ENCODE measurements at places on chromosomes 2 and 18.

- DNase-seq = peak; percentile 23
Measured at GRCh38 chr2:206011795-206012194, 74.2 kb downstream of the INO80D start.

DNA sequence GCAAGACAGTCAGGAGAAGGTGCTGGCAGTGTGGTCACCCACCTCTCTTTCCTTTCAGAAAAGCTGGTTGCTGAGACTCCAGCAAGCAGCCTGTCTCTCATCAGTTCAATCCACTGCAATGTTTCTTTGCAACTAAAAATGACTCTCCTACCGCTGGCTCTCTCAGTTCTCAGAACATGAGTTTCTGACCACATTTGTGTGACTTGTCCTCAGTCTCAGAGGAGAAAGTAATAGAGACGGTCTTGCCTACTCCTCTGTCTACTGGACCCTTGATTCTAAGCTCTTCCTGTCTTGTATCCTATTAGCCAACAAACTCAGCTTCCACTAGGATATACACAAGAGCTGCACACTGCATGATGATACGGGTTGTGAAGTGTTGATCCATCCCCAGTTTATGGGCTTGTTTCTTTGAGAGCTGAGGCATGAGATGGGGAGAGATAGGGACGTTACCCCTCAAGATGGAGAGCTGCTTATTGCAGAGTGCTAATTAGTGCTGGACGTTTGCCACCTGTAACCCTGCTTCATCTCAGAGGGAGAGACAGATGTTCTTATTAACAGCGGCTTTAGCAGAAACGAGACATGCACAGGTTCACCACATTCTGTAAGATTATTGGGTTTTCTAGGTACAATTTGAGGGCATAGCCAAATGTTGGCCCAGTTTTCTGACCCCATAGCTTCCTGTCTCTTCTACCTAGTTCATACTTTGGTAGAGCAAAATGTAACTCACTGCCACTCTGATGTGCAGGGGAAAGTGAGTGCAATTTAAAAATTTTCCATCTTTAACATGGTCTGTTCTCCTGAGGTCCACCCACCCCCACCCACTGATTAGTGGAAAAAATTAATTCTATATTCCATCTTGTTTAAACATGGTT, 32.4 kb upstream of the YWHAQ start:
- no peak for DNase-seq

DNA sequence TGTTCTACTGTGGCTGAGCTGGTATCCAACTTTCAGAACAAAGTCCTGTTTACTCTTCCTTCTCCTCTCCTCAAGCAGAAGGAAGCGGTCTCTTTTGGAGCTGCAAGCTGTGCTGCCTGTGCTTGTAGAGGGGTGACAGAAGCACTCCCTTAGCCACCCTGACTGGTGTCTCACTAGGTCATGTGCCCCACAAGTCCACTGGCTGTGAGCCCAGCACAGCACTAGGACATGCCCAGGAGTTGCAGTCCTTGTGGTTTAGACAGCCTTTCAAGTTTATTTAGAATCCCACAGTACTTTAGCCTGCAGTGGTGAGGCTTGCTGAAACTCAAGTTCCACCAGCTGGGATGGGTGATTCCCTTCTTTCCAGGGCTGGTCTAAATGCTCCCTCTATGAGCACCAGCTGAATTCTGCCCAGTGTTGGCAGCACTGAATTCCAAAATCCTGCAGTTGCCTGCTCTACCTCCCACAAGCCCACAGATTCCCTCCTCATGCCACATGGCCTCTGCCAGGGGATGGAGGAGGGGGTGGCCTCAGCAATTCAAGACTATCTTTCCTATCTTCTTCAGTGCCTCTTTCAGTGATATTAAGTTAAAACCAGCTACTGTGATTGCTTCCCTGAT, 61.2 kb downstream of the CCDC85A start:
- DNase-seq = peak; percentile 39

DNA sequence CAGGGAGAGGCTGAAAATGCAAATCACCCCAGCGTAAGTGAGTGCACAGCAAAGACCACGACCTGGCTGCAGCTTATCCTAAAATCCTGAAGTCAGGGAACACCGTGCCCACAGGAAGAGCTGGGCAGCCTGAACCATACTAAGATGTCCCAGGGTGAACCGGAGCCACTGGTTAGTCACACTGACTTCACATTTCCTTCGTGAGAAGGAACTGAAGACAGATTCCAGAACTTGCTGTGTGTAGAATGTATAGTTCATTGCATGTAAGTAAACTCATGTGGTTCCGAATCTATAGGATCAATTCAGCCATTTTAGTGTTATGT, 84.6 kb upstream of the NDUFV2 start:
- DNase-seq = peak; percentile 91

- DNase-seq = peak; percentile 53
Measured at GRCh38 chr2:69238449-69239031, 148.5 kb downstream of the GFPT1 start.

DNA sequence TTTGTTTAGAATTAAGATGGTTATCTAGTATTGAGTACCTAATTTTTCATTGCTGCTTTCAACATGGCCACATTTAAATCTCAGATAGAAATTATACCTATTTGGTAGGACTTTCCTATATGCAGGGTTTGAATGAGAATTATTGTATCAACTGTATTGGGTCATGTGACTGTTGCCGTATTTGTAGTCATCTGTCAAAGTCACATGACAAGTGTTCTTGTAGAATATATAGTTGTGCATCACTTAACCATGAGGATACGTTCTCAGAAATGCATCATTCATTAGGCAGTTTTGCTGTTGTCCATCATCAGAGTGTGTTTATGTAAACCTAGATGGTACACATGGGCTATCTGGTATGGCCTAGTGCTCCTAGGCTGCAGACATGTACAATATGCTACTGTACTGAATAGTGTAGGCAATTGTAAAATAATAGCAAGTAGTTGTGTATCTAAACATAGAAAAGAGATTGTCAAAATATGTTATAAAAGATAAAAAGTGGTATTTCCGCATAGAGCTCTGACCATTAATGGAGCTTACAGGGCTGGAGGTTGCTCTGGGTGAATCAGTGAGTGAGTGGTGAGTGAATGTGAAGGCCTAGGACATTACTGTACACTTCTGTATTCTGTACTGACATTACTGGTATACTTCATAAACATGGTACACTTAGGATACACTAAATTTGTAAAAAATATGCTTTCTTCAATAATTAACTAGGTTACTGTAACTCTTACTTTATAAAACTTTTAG, 123.7 kb downstream of the MAP4K4 start:
- DNase-seq = no peak

DNA sequence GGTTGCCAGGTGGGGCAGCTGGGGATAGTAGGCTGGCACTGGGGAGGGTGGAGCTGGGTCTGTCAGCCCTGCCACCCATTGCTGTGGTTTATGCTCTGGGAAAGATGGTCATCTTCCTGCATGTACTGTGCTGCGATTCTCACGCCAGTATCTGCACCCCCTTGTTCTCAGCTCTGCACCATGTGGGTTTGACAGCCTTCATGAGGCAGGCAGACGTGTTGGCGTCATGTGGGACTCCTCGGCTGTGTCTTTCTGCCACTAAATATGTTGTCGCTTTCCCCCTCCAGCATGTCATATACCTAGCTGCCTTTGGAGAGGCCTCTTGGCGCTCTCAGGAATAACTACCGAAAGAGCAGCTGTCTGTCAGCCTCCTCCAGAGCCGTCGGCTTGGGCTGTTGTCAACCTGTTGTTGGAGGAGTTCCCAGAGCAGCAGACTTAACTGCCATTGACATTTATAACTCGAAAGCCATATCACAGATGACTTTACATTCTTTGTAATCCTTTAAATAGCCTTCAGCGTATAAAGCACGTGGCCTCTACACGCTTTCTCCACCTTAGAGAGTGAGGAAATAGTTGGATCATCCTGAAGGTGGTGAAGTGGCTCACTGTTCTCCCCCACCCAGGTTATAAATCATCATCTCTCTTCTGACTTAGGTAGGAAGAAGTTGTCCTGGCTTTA, 80.4 kb upstream of the MGAT5 start:
- no peak for DNase-seq

- DNase-seq = peak; percentile 21
Measured at GRCh38 chr18:48605408-48605845, 66.6 kb downstream of the CTIF start.

DNA sequence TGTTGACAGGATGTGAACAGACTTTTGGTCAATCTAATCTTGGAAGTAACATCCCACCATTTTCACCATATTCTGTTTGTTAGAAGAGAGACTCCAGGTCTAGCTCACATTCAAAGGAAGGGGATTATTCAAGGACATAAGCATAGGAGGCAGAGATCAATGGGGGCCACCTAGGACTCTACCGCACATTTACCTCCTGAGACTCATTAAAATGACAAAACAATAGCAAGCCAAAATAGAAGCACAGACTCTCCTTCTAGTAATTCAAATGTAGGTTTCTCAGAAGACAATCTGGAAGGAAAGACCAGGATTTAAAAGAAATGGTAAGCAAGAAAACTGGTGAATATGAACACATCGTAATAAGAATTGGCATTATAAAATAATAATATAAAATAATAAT, 156.4 kb upstream of the KYNU start:
- no peak for DNase-seq

DNA sequence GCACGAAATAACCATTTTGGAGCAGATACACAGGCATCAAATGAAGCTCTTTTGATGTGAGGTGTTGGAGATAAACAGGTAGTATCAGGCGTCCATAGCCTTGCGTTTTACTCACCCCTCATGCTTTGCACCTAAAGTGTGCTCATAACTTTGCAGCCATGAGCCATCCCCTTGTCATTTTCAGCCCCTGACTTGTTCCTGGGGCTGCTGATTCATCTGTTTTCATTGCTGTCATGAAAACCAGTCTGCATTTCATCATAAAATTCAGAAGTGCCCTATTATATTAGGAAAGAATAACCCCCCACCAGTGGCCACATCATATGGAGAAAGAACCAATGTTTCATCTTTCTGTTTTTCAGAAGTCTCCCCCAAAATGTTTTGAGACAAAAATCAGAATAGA, 329.7 kb upstream of the NRP2 start:
- peak; percentile 63 for DNase-seq

- no peak for DNase-seq
Measured at GRCh38 chr2:8391584-8391983, 290.3 kb upstream of the ID2 start.

- DNase-seq = no peak
Measured at GRCh38 chr2:217261452-217261851, 401.6 kb upstream of the TNP1 start.

- no peak for DNase-seq
Measured at GRCh38 chr2:119147776-119148715, 10.5 kb downstream of the C1QL2 start.

DNA sequence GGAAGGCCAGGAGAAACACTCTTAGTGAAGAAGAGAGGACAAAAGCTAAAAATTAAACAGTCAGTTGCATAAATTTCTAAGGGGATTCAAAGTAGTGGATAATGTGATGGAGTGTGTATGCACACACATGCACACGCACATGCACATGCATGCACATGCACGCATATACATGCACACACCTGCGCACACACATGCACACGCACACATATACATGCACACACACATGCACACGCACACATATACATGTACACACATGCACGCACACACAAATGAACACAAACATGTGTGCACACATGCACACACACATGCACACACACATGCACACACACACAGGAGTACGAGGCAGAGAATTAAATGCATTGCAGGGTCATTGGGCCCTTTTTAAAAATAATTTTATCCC, 117.6 kb downstream of the DNER start:
- no peak for DNase-seq

GRCh38 chr2:138071720-138072719, 107.7 kb downstream of the HNMT start:
- no peak for DNase-seq
